ENCODE measurements at places on chromosomes 1 and 21.

DNA sequence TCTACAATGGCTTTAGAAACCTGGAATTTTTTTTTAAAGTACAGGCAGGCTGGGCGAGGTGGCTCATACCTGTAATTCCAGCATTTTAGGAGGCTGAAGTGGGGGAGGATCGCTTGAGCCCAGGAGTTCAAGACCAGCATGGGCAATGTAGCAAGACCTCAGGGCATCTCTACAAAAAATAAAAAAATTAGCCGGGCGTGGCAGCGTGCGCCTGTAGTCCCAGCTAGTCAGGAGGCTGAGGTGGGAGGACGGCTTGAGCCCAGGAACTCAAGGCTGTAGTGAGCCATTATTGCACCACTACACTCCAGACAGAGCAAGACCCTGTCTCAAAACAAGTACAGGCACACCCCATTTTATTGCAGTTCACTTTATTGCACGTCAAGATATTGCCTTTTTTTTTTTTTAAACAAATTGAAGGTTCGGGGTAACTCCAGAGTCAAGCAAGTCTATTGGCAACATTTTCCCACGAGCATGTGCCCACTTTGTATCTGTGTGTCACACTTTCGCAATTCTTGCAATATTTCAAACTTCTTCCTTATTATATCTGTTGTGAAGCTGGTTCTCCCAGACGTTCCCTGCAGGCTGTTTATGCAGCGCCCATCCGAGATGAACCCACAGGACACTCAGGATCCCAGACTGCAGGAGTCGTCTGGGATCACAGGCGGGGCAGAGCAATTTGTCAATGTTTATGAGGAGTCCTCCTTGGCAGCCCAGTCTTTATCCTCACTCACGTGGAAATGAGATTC is 4.7 kb downstream of the HES2 start:
- no peak for DNase-seq

DNA sequence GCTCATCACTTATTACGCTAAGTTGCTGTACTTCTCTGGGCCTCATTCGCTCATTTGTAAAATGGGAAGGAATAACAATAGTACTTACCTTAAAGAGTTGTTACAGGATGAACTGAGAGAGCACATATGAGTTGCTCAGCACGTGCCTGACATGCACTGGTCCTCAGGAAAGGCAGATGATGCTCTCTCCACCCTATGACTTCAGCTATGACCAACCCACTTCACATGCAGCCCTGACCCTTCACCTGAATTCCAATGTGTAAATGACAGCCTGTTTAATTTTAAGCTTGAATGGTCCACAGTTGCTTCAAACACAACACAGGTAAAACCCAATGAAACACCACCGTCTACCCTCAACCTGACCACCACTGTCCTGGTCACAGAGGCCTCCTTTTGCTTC is 32.9 kb downstream of the GADD45A start:
- DNase-seq: no peak

DNA sequence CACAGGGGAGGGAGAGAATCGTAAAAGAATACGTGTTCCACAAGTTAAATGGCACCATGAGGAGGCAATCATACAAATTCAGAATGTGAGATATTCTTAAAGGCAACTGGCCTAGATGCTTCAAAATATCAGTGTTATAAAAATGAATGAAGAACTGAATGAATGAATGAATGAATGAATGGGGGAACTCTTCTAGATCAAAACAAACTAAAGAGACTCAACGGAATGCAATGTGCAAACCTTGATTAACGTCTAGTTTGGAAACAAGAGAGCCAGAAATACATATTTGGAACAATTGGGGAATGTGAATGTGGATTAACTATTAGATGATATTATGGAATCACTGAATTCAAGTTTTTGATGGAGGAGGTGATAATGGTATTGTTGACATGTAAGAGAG is 16.8 kb downstream of the CFAP45 start:
- DNase-seq: no peak

DNA sequence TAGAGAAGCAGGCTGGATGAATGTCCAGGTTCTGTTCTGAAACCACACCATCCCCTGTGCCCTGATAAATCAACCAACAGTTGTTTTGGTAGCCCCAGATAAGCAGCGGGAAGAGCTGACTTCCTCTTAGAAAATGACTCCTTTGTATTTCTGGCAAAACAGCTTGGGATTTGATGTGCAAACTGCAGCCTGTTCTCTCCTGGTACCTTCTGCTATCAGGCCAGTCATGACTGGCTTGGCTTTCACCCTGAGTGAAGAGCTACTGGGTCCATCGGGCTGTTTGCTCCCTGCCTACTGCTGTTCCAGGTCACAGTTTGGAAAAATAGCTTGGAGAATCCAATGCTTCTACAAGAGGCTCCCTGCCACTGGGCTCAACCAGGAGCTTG is 116.8 kb downstream of the DTL start:
- no peak for DNase-seq

- DNase-seq: no peak
These were observed 26.4 kb downstream of the ILDR2 start for GRCh38 chr1:166948856-166949350.

- DNase-seq: no peak
These were observed 40.5 kb downstream of the TTC39A start for GRCh38 chr1:51289676-51290488.

DNA sequence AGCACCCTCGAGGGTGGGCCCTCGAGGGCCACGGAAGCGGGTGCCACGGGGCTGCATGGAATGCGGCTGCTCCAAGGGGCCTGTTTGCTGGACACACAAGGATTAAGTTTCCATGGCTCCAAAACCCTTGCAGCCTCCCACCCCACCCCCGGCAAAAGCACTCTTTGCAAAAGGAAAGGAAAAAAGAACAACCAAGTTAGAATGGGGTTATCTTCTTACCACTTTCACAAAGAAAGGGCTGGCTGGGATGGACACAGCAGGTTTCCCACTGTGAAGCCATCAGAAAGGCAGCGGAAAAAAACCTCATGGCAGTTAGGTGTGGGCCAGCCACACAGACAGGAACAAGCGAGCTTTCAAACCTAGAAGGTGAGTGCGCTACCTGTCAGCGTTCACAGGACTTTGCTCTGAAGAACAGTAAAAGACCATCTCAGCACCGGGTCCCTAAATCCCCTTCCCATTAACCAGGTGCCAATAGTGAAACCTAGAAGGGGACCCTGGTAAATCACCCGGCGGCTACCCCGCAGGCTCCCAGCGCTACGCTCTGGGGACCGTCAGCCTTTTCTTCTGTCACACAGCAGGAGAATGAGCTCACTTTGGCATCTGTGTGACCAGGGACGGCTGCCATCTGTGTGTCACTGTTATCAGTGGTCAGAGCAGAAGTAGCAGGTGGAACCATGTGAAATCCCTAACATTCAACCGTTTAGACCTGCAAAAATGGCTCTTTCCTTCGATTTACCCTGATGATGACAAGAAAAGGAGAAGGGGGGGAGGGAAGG is 93.0 kb downstream of the SIM2 start:
- DNase-seq: no peak

- DNase-seq: no peak
These were observed 55.5 kb upstream of the DNAJC6 start for GRCh38 chr1:65253800-65254319.

DNA sequence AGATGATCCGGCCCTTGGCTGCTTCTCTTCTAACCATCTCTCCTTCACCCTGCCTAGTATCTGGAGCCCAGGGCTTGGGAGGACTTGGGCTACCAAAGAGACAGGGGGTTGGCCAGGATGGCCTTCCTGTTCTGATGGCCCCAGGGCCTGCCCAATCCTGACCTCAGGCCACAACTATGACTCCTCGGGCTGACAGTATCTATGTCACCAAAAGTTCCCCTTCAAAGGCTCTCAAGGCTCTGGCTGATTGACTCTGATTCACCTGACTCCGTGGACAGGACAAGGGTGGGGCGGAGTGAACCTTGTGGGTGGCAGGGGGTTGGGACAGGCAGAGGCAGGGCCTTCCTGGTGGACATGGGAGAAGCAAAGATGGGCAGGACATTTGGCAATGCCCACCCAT is 12.7 kb downstream of the MEF2D start:
- no peak for DNase-seq

- DNase-seq: no peak
These were observed 47.6 kb downstream of the TNFSF18 start for GRCh38 chr1:173002891-173003838.

DNA sequence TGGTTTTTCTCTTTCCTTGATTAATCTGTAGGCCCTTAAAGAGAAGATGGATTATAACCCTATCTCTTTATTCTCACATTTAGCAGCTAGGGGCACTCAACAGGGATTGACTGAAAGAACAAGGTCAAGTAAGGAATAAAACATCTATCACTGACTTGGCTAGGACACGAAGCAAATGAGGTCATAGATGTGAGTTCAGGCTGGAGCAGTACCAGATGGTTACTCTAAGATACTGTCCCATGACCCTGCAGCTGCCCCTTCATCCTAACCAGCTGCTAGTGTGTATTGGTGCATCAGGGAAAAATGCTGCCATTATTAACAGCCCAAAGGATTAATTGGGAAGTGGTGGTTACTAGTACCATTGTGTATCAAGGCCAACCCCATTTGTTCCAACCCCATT is 221.9 kb downstream of the CTH start:
- DNase-seq: peak; percentile 79

DNA sequence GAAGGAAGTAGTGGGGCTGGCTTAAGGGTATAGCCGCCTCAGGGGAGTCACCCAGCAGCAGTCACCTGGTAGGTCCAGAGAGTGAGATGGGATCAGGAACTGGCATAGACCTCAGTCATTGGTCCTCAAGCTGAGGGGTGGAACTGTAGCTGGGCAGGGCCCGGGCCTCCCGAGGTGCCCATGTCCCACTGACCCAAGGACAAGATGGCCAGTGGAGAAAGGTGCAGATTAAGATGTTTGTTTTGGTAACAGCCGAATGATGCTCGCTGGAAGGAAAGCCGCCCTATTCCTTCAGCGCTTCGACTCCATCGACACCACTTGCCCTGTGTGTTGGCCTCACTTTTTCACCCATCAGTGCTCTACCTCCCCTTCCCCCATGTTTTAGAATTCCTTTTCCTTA is 16.4 kb downstream of the COL9A2 start:
- DNase-seq: no peak

DNA sequence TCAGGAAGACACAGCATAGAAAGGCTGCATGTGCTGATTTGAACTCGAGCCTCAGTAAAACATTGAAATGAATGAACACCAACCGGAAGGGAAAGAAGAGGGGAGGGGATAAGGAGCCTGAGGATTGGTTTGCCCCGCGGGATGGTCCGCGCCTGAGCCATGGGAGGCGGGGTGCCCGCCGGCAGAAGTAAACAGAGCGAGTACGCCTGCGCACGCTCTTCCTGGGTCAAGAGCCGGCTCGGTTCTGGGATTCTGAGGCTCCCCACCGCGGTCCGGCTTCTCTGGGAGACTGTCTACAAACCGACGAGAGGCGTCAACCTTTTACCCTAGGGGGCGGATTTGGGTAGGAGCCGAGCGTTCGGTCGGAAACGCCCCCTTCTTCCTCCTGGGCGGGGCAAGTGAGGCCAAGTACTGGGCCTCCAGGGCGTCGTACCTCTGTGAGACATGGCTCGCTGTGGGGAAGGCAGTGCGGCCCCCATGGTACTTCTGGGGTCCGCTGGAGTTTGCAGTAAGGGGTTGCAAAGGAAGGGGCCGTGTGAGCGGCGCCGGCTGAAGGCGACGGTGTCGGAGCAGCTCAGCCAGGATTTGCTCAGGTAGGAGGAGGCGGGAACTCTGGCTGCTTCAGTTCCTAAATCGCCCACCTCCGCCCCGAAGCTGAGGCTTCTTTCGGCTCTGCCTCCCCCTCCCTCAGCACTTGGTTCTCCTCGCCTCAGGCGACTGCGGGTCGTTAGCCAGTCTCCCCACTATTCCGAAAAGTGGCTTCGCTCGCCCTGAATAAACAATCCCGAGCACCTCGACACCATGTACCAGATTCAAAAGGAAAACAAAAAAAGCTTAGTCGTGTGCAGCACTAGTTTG is at the start of gene BTBD8:
Gene BTBD8 (plus strand): TSS at position 218 of the 858 bp plus-strand sequence. CDS start 227 bp downstream, at position 445.
- DNase-seq: peak; percentile 65

- DNase-seq: no peak
These were observed 64.7 kb downstream of the PRPF38A start for GRCh38 chr1:52469108-52469507.

GRCh38 chr1:151147665-151148064 is 1.2 kb upstream of the SEMA6C start:
- no peak for DNase-seq

DNA sequence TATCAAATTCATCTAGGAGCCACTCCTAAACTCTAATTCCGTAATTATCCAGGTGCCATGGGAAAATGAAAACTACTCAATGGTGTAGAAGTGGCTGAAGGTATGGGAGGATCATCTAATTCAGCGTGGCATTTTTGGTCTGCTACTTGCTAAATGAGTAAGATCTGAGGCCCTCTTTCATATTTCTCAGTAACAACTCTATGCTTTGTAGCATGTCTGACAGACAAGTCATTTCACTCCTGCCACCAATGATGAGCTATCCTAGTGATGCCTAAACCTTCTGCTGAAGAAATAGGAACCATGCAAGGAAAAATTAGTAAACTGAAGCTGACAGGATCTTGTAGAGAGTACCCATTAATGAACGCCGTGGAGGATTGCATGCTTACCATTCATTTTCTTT is 145.3 kb downstream of the NTNG1 start:
- no peak for DNase-seq

DNA sequence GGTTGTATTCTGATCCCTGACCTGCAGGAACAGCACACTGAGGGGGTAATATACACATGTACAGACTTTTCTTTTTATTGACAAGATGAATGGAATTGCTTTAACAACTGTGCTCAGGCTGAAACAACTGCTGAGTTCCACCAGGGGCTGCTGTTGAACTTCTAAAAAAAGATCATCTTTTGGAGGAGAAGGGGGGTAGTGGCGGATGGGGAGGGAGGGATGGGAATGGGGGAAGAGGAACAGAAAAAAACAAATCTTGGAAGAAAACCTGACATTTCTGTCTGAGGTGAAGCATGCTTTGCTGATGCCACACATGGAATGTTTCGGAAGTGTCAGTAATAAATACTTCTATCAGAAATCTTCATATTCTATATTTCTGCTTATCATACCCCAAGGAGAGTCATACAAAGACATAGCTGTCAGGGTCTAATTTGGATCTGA is 75.0 kb downstream of the RWDD3 start:
- peak; percentile 71 for DNase-seq

- DNase-seq: no peak
These were observed 177.1 kb upstream of the KIAA0040 start for GRCh38 chr1:175369696-175370095.

DNA sequence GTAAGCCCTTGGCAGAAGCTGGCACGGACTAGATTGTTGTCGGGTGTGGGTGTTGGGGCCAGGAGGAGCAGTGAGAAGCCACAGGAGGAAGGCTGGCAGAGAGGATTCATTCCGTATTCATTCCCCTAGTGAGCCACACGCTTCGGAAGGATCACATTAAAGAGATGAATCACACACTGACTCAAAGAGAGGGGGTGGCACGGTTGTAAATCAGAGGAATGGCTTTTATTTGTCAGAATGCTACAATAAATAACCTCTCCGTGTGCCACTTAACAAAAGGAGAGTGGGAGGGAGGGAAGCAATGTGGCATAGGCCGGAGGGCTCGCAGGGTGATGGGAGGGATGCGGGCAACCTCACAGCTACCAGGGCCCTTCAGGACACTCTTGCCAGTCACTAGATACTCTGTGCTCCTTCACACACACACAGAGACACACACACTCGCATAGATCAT is 135.5 kb downstream of the HIVEP3 start:
- no peak for DNase-seq
